Stimulated activated CD4-positive, alpha-beta T cell treated with anti-CD3 and anti-CD28 coated beads, Interleukin-1b, Interleukin-23, amount 100 ng/mL, for 4 hours (primary cell): ENCODE measurements at places on chromosomes 1 and 21.

GRCh38 chr1:220808345-220809186, 21.9 kb downstream of the MTARC1 start:
- DNase-seq: no peak

- DNase-seq: no peak
Observed at GRCh38 chr1:231705806-231706760, 79.5 kb downstream of the DISC1 start.

DNA sequence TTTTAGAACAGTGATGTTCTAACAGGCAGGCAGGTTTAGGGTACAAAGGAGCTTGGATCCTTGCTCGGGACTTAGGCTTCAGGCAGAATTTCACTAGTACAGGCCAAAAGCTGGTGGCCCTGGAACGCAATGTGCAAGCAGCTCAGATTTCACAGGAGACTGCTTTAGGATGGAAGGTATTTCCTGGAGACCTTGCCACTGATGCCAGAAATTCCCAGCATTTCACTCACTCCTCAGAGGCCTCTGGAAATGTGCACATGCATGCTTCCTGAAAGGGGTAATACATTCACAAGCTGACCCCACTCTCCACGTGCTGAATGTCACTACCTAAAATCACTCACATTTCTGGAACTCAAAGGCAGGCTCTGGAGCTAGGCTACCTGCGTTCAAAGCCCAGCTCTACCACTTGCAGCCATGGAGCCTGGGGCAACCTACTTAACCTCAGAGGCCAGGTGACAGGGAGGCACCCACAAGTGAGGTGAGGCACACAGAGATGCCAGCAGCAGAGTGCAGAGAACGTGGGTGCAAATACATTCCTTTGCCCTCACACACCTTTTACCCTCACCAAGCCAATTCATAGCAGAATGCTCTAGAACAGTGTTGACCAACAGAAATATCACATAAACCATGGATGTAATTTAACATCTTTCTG, 56.5 kb downstream of the CDC7 start:
- DNase-seq: no peak

DNA sequence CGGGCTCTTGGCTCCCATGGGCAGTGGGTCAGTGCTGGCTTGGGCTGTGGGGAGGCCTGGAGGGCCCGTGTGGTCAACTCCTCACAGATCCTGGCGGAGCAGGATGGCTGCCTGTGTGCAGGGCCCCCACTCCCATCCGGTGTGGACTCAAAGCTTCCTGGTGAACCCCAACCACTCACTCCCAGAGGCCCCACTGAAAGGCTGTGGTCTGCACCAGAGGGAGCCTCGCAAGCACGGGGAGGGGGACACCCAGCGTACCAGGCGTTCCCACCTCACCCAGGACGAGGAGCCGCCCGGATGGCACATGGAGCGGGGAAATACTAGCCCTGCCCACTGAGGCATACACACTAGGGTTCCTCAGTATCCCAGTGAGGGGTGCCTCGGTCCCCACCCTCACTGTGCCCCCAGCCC, 75.4 kb upstream of the ACTRT2 start:
- no peak for DNase-seq

DNA sequence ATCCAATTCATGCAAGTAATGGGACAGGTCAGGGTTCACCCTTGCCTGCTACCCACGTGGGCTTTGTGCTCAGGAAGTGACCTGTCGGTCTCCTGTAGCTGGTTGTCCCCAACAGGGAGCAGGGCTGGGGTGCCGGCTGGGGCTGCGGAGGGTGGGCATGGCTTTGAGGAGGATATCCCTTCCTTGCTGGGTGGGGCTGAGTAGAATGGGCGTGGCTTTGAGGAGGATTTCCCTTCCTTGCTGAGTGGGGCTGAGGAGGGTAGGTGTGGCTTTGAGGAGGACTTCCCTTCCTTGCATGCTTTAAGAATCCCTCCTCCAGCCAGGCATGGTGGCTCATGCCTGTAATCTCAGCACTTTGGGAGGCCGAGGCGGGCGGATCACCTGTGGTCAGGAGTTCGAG, 151.3 kb downstream of the CLIC6 start:
- DNase-seq: no peak

- DNase-seq: no peak
Observed at GRCh38 chr1:188463919-188464318, 1635.2 kb downstream of the PLA2G4A start.

GRCh38 chr21:34027721-34028461, 45.5 kb upstream of the MRPS6 start:
- DNase-seq: no peak

- no peak for DNase-seq
Observed at GRCh38 chr1:203497269-203497777, 3.4 kb downstream of the OPTC start.

GRCh38 chr1:40102896-40103295, 5.8 kb upstream of the PPT1 start:
- DNase-seq: no peak

DNA sequence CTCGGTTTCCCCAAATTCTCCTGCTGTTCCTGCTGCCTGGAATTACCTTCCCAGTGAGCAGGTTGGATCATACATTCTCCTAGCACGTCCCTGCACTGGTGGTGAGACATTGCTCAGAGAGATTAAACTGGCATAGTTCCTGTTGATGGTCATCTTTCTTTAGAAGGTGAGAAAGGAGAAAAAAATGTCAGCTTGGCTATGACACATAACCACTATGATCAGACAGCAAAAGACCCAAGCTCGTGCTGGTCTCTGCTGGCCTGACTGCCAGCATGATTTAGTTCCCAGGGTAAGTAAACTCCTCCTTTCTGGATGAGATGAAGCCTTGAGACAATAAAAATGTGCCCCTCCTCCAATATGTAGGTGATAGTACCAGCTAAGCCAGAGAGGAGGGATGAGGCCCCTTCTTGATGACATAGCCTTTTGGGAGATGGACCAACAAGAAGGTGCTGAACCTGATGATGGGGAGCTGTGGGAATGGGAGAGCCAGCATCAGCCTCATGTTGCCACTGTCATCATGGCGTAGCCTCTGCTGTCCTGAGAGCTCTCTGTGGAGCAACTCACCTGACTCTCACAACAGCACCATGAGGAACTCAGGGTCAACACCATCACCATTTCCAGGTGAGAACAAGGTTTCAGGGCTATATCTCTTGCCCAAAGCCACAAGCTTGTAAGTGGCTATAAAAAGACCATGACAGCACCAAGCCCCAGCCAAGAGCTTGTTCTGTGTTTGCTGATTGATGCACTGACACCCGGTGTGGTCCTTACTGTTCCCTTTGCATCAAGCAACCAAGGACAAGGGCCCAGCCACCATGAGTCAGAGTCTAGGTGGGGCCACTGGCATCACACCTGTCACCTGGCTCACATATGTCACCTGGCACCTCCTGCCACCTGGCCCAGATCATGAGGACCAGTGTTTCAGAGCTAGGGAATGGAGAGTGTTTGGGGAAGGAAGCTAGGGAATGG, 200.0 kb downstream of the MATN1 start:
- no peak for DNase-seq

GRCh38 chr21:44927587-44928461, 7.1 kb upstream of the ITGB2 start:
- peak; percentile 87 for DNase-seq

DNA sequence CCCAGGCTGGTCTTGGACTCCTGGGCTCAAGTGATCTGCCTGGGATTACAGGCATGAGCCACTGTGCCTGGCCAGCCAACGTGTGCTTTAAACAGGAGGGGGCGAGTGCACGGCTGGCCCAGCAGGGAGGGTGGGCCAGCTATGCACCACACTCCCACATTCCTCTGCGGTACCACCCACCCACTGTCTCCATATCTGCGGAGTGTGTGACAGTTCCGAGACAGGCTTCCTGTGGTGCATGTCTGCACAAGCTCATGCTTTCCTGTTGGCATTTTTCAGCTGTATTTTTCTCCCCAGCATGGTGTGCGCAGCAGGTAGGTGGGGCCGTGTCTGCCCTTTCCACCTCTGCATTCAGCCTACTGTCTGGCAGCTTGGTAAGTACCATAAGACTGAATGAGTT, 183.3 kb downstream of the AJAP1 start:
- no peak for DNase-seq

GRCh38 chr1:114669562-114670082, at the start of gene DENND2C:
TSS of gene DENND2C (minus strand) at chr1:114670049. CDS start at chr1:114625984, 44,065 bp downstream.
- no peak for DNase-seq

DNA sequence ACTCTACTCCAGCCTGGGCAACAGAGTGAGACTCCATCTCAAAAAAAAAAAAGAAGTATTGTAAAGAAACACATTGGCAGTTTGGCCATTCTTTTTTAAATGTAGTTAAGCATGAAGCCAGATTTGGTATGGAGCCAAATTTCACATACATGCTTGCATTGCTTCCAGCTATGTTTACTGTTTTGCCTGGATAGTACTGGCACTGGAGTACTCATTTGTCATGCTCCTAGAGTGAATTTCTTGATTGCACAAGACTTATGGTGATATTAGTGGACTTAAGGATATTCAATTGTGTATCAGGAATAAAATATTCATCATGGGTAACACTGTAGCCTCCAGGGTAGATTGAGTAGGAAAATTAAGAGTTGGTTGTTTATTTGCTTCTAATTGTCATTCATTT, 24.5 kb upstream of the SLC9A1 start:
- DNase-seq: no peak

- DNase-seq: no peak
Observed at GRCh38 chr1:13595411-13595810, 11.8 kb downstream of the PDPN start.

GRCh38 chr1:25820247-25821111, 725 bp downstream of the MTFR1L start:
- DNase-seq: peak; percentile 46

DNA sequence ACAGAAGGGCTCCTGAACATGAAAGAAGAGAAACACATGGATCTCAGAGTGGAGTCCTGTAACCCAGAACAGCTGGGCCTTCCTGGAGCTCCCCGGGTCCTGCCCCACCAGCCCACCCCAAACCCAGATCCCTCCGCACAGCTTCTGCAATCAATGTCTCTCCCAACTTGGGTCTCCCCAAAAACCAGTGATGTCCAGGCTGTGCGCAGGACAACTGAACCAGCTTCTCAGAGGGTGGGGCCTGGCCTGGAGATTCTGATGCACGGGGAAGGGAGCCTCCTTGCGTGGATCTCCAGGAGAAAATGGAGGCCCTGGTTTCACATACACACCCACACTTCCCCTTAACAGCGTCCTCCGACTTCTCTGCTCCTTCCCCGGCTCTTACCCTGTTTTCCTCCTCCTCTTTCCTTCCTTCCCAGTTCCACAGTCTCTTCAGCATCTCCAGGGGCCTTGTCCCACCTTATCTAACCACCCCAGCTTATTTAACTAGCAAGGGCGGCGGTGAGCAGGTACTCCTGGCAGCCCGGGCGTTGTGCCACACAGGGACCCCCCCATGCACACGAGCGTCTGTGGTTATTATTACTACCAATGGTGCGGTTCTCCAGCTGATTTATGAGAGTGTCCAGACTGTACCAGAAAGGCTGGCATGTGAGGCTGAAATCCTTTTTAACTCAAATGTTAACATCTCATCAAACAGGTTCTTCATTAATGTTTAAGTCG, 11.2 kb upstream of the MX2 start:
- no peak for DNase-seq

- DNase-seq: no peak
Observed at GRCh38 chr1:24141311-24141997, 1.5 kb downstream of the IL22RA1 start.

DNA sequence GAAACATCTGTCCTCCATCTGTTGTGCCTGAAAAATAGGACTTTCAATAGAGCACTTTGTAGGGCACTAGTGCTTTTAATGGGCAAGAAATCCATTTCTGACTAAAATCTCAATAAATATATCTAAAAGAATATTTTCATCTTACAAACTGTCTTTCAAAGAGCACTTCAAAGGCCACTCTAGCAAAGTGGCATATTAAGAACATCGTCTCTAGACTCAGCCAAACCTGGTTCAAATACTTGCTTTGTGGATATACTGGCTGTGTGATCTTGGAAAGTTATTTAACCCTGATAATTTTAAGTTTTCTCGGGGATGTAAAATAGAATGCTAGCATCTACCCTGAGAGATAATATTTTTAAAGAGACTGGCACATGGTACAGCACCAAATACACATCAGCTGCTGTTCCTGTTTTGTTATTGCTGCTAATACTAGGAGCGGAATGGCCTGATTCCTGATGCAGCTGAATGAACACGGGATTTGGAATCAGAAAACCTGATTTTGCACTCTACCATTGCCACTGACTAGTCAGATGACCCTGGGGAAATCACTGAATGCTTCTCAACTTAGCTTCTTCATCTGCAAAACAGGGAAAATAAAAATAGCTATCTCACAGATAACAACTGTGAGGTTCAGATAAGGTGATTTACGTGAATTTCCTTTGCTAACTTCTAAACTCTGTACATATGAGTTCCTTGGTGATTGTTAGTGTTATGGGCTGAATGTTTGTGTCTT, 25.2 kb upstream of the LRRC8C start:
- no peak for DNase-seq

- DNase-seq: peak; percentile 67
Observed at GRCh38 chr1:58545591-58546519, 671 bp downstream of the OMA1 start.

DNA sequence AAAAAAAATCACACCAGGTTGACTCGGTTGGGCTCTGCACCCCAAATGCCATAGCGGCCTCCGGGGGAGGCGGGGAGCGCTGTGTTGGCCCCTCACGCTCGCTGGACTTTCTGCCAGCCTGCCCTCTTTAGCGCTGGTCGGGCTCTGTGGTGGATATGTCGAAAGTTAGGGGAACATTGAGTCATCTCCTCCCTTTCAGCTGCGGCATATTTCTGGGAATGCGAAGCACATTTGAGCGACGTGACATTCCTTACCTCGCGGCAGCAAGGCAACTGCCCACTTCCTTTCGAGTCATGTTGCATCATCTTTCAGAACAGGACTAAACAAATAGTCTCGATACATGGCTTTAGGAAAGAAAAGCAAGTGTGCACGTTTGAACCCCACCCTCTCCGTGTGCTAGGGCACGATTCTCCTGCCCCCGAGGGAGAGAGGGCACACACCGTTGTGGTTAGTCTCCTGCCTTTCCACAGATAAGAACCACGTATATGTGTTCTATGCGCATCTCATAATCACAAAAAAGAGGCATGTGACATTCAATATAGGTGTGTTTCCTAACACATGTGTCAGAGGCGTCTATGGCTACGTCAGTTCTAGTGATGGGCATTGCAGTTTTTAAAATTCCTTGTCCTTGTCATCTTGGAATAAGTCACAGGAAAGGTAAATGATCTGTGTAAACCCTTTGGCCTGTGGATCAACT, 105.9 kb upstream of the SLC45A1 start:
- no peak for DNase-seq

DNA sequence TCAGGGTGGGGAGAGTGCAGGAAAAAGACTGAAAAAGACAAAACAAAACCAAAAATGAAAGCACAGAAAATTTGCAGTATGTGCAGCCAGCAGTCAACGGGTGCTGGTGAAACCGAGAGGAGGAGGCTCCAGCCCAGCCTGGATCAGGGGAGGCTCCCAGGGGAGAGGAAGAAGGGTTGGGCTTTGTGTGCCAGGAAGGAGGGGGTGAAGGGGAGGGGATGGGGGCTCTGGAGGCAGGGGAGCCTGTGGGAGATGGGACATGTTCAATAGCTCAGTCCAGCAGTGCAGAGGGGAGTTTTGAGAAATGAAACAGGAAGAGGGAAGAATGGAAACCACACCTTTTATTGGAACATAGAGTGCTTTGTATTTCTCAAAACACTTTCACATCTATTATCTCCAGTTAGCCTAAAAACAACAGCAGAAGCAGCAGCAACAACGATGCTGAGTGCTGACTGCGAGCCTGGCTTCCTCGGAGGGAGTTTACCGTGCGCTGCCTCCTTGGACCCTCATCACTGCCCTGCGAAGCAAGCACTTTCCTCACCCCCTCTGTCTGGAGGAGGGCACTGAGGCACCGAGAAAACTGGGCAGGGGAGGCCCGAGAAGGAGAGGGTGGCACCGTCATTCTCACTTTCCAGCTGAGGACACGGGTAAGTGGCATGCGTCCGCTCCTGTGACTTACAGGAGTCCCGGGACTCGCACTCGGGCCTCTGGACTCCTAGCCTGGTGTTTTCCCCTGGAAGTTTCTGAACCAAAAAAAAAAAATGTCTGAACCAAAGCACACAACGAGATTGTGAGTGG, 62.9 kb downstream of the MDM4 start:
- DNase-seq: no peak
